ENCODE measurements at places on chromosomes 12 and 14. TPM values are rescaled to one million over a fixed set of nuclear protein-coding genes. Genes with fewer than 3 reads are reported as not detected.

GRCh38 chr14:32374155-32374554 is 45.1 kb downstream of the AKAP6 start:
- no peak for DNase-seq

MYF6 gene
- polyA plus RNA-seq, result not detected

DNA sequence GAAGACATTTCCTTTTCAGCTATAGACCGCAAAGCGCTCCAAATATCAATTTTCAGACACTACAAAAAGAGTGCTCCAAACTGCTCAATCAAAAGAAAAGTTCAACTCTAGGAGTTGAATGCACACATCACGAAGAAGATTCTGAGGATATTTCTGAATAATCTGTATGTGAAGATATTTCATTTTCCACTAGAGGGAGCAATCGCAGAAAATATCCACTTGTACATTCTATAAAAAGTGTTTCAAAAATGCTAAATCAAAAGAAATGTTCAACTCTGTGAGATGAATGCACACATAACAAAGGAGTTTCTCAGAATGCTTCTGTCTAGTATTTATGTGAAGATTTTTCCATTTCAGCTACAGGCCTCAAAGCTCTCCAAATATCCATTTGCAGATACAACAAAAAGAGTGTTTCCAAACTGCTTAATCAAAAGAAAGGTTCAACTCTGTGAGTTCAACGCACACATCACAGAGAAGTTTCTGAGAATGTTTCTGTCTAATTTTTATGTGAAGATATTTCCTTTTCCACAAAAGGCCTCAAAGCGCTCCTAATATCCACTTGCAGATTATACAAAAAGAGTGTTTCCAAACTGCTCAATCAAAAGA is 643.8 kb upstream of the ALG10B start:
- DNase-seq, result no peak

BLTP3B gene
- polyA plus RNA-seq, result 15.2 TPM

GRCh38 chr12:108559748-108560147 is 1.2 kb downstream of the SART3 start:
- no peak for DNase-seq

GRCh38 chr14:37903343-37904191 is 304.1 kb upstream of the SSTR1 start:
- peak; percentile 50 for DNase-seq

- DNase-seq, result no peak
Observed at GRCh38 chr14:52023518-52023917, 34.2 kb downstream of the RTRAF start.

- no peak for DNase-seq
Observed at GRCh38 chr12:75170640-75171185, 38.9 kb downstream of the KCNC2 start.

SLC6A12 gene
- polyA plus RNA-seq, result not detected

DNA sequence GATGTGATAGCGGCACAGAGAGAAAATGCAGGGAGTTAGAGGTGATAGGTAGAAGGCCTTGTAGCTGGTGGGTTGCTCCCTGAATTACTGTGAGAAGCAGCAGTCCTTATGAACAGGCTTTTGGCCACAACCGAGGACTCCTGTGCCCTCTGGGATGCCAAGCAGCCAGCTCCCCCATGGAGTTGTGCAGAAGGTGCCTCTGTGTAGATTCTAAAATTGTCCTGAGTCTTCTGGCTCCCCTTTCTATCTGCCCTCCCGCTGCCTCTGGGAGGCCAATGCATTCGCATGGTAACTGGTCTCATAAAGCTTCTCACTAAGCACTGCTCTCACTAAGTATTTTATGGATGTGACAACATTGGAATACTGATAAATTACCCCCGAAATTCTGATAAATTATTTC is 16.1 kb upstream of the SUSD6 start:
- no peak for DNase-seq

FCF1 gene
- 33.0 TPM for polyA plus RNA-seq

WNT1 gene
- polyA plus RNA-seq, result 2.3 TPM

JPH4 gene
- not detected for polyA plus RNA-seq

- peak; percentile 51 for DNase-seq
Observed at GRCh38 chr14:99320105-99320572, 48.1 kb upstream of the BCL11B start.

FZD10 gene
- not detected for polyA plus RNA-seq

DNA sequence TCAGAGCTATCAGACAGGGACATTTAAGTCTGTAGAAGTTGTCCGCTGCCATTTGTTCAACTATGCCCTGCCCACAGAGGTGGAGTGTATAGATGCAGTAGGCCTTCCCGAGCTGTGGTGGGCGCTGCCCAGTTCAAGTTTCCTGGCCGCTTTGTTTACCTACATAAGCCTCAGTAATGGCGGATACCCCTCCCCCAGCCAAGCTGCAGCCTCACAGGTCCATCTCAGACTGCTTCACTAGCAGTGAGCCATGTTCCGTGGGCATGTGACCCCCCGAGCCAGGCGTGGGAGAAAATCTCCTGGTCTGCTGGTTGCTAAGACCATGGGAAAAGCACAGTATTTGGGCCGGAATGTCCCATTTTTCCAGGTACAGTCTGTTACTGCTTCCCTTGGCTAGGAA is 165.9 kb downstream of the MIPOL1 start:
- no peak for DNase-seq

DNA sequence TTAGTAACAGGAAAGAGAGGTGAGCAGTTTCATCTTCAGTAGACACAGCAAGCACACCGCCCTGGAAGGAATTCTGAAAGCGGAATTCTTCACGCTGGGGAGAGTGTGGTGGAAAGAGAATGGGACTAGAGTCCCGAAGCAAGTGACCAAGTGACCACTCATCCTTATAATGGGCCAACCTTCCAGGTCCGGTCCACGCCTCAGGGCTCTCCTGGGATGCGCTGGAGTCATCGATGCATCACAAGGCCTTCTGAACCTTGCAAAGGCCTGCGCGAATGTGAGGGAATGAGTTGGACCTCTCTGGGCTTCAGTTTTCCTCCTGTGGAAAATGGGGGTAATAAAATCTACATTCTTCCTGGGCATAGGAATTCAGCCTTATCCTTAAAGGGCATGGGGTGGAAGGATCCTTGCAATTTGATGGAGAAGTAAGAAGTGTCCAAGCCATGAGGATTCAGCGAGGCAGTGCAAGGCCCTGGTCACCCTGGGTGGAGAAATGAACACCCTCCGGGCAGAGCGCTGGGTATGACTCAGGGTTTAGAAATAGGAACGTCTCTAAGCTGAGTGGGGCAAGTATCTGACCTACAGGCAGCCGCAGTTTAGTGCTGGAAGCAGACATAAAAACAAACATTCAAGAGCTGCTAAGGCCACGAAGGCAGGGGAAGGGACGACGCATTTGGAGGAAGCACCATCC is 97.7 kb downstream of the SETD3 start:
- no peak for DNase-seq

DNA sequence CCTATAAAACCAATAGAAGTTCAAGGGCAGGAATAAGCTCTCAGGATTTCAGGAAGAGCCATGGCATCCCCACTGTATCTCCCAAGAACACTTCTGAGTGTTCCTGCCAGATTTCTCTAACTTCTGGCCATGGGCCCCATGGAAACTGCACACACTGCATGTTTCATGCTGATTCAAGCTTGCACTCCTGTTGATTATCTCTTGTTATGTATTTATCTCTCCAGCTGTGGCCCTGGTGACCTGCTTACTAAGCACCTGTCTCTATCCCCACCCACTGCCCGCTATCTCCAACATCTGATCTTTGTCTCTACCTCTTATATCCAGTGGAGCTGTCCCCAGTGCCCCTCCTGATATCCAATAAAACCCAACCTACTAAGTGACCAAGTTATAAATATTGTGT is 285.3 kb downstream of the PDZRN4 start:
- no peak for DNase-seq

- DNase-seq, result no peak
Observed at GRCh38 chr12:122867691-122868461, 28.0 kb downstream of the VPS37B start.

GRCh38 chr12:125528281-125528680 is 463.0 kb downstream of the AACS start:
- DNase-seq, result no peak

- DNase-seq, result no peak
Observed at GRCh38 chr12:26704684-26705460, 128.1 kb downstream of the ITPR2 start.

KLHDC2 gene
- 78.7 TPM for polyA plus RNA-seq

DNA sequence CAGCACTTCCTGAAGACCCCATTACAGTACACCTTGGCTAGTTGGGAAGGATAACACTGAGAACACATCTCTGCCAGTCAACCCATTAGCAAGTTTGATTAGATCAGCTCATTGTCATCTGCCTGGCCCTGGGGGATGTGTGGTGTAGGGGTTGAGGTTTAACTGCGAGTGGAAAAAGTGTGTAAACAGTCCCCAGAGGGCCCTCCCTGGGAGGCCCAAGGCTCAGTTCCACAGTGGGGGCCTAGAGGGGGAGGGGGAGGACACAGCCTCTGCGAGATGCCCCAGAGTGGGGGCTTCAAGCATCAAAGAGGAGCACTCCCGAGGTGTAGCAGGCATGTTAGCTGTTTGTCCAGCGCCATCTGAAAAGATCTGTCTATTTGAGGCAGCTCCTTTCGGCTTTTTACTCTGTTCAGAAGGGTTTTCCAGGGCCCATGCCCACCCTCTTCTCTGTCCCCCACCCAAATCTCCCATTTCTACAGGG is 344 bp downstream of the LPAR5 start:
- peak; percentile 37 for DNase-seq

GRCh38 chr12:117000316-117000715 is 89.6 kb downstream of the FBXW8 start:
- no peak for DNase-seq

DNA sequence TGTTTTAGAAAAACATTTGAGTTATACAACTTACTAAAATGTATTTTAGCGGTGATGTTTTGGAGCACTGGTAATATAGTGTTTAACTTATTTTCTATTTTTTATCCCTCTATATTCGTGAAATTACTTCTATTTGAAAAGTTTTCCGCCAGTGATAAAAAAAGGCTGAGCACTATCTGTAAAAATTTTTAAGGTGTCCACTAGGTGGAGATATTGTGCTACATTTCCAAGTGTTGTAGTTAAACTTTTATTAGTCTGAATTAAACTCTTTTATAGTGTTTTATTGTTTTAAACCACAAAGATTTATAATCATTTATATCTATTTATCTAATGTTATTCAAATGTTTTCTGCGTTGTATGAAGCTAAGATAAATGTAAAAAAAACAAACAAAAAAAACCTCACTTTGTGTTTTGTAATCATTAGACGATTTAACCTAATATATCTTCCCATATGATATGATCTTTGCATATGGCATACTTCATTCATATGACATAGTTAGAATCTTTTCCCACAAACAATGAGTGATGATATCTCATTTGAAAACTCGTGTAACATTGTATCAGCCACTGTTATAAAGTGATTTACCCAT is 11.8 kb downstream of the ALG10B start:
- DNase-seq, result no peak

RPGRIP1 gene
- not detected for polyA plus RNA-seq

GRCh38 chr12:75848431-75848925 is 183.1 kb downstream of the PHLDA1 start:
- DNase-seq, result no peak

- no peak for DNase-seq
Observed at GRCh38 chr12:67735868-67736267, 87.3 kb downstream of the DYRK2 start.

EGLN3 gene
- polyA plus RNA-seq, result 2.5 TPM

DNA sequence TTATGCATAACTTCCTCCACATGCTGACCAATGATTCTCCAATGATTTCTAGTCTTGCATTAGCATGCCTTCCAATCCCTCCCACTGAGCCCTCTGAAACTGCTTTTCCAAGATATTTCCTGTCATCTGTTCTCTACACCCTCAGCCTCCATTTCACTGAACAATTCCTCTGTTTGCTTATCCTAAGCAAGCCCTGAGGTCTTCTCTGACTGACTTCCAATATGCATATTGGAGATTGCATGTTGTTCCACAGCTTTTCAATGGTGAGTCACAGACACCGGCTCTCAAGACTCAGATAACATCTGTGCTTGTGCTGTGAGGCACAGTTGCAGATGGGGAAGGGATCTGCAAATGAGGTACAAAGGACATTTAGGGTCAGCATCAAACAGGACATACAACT is 141.0 kb downstream of the SLC16A7 start:
- DNase-seq, result no peak

- DNase-seq, result no peak
Observed at GRCh38 chr12:30450226-30450625, 245.4 kb downstream of the IPO8 start.

DNA sequence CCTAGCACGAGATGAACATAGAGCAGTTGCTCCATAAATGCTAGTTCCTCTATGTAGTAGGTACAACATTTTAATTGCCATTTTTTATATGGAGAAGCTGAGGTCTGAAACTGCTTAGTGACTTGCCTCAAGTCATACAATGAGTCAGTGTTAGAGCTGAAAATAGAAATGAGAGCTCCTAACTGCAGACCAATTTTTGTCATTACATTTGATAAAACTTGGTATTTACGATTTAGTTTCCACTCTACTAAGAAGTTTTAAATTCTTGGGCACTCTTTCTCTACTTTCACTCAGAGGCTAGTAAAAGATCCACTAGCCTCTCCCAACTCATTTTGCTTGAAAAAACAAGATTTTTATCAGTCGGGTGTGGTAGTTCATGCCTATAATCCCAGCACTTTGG is 8.1 kb upstream of the TMED10 start:
- DNase-seq, result no peak

DNA sequence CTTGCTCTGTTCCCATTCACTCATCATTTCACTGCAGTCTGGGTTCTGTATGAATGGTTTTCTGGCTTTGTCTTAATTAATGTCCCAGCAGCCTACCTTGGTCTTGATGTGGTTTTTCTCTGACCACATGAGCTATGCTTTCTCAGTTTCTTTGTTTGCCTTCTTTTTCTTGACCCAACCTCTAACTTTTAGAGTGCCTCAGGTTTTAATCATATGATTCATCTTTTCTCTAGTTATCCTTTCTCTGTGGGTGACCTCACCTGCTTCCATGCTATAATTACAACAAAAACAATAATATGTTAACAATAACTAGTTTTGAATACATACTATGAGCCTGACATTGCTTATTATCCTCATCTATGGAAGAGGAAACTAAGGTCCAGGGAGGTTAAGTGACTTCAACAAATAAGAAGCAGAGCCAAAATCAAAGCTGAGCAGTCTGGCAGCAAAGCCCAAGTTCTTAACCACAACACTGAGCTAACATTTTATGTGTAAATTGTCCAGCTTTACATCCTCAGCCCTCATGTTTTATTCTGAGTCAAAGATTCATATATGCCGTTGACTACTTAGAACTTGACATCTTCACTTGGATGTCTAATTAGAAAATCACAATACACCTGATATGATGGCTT is 4.7 kb upstream of the EPYC start:
- no peak for DNase-seq

LMO3 gene
- polyA plus RNA-seq, result not detected

TAS2R7 gene
- not detected for polyA plus RNA-seq

DNA sequence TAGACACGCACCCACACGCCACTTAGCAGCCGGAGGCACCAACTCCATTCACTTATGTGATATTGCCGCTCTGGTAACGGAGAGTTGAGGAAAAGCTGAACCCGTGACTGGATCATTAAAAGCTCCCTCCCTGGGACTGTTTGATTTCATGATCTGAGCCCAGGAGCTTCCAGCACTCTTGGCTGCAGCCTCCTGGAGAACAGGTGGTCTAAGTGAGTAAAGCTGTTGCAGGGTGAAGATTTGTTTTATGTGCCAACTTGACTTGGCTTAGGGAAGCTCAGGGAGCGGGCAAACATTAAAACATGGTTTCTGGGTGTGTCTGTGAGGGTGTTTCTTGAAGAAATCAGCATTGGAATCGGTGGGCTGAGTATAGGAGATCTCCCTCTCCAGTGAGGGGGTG is 16.9 kb upstream of the TMEM132C start:
- no peak for DNase-seq

Data from CD8-positive, alpha-beta memory T cell (primary cell).